Right renal pelvis (tissue), 4 donors: ENCODE measurements at places on chromosomes 6 and 20.

GRCh38 chr6:110525001-110525400, 48.6 kb upstream of the SLC22A16 start:
- no peak for DNase-seq

- DNase-seq = no peak
These were observed 832.2 kb downstream of the EYS start for GRCh38 chr6:64874776-64875175.

- DNase-seq = no peak
These were observed 184.3 kb downstream of the THBS2 start for GRCh38 chr6:169069356-169069755.

GRCh38 chr6:122817358-122817757, 28.3 kb downstream of the SMPDL3A start:
- DNase-seq = no peak
